ENCODE measurements at places on chromosomes 2 and 18.

GRCh38 chr2:222912776-222913175, 51.9 kb downstream of the ACSL3 start:
- no peak overlapping the region for H3K4me3 ChIP-seq
- no peaks in the 10 kb centered on the region for H3K27me3 ChIP-seq
- peak overlapping the region; percentile 28 for H3K27ac ChIP-seq
- H3K36me3 ChIP-seq = peaks cover 9% of the 10 kb centered on the region
- no peak for DNase-seq
- peaks cover 34% of the 10 kb centered on the region for H3K4me1 ChIP-seq

- no peaks in the 10 kb centered on the region for H3K27me3 ChIP-seq
- H3K36me3 ChIP-seq = no peaks in the 10 kb centered on the region
- H3K4me3 ChIP-seq = no peak overlapping the region
- H3K27ac ChIP-seq = no peak overlapping the region
- H3K4me1 ChIP-seq = no peaks in the 10 kb centered on the region
These were observed 24.5 kb downstream of the KCNF1 start for GRCh38 chr2:10935953-10936942.

GRCh38 chr2:8976442-8977259, 26.8 kb downstream of the MBOAT2 start:
- H3K36me3 ChIP-seq = no peaks in the 10 kb centered on the region
- no peak for DNase-seq
- no peaks in the 10 kb centered on the region for H3K4me1 ChIP-seq
- no peaks in the 10 kb centered on the region for H3K27me3 ChIP-seq
- no peak overlapping the region for H3K4me3 ChIP-seq

GRCh38 chr2:7523481-7524120, 606.4 kb downstream of the RNF144A start:
- no peak overlapping the region for H3K4me3 ChIP-seq
- no peak for DNase-seq
- no peaks in the 10 kb centered on the region for H3K36me3 ChIP-seq
- H3K4me1 ChIP-seq = no peaks in the 10 kb centered on the region

- H3K4me1 ChIP-seq = no peaks in the 10 kb centered on the region
- H3K27ac ChIP-seq = no peak overlapping the region
- DNase-seq = no peak
- H3K4me3 ChIP-seq = no peak overlapping the region
- H3K27me3 ChIP-seq = no peaks in the 10 kb centered on the region
These were observed 69.6 kb downstream of the R3HDM1 start for GRCh38 chr2:135600915-135601314.

Measured in sigmoid colon (tissue), 7 donors.